ENCODE measurements at places on chromosomes 12 and 14.

GRCh38 chr12:49821373-49822287 lies 6.6 kb downstream of the NCKAP5L start:
- DNase-seq: no peak

DNA sequence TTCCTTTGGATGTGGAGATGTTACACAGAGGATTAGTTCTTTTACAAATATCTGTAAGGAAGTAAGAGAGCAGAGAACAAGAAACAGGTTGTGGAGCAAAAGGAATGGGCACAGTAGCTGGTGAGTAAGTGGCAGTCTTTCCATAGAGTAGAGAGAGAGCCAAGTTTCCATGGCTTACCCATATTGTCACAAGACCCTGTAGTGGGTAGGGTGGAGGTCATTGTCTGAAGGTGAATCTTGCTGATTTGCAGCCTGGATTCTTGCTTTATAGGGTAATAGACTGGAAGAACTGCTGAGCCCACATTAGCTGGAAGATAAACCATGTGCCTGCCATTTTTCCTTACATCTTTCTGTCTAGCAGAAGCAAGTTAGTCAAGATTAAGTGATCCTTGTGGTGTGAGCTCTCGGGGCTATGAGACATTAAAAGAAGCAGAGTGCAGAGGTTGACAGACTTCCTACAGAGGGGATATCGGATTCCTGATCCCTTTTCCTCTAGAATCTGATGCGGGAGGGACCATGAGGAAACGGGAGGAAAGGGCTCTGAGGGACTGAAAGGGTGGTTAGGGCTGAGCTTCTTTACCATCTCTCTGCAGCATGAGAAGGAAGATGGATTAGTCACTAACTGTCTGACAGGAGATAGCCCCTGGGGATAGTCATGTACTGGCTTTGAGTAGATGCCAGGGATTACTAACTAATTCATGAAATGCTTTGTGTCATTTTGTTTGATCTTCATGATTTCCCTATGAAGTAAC lies 44.0 kb upstream of the LRTM2 start:
- no peak for DNase-seq

- no peak for DNase-seq
Observed at GRCh38 chr14:60631842-60632241, 17.4 kb downstream of the SIX1 start.

- no peak for DNase-seq
Observed at GRCh38 chr14:96799489-96800054, 2.4 kb downstream of the VRK1 start.

DNA sequence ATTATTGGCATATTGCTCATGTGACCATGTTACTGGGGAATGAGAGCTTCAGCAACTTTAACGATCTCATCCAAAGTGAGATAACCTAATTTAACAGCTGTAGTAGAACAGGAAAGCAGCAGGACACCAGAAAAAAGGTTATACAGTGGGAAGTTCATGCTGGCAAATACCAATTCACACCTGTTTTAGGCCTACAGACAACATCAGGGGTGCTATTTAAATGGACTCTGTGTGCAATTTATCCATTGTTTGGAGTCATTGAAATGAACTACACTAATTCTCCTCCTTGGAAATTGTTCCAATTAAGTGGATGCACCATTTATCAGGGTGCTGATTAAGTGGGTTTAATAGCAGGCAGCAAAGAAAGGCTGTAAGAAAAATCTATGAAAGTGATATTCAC lies 424.4 kb upstream of the LMO3 start:
- DNase-seq: no peak

- peak; percentile 76 for DNase-seq
Observed at GRCh38 chr12:55707841-55708694, at the start of gene ITGA7. ITGA7 (minus strand) TSS chr12:55707904; CDS start chr12:55707682, 222 bp downstream.

DNA sequence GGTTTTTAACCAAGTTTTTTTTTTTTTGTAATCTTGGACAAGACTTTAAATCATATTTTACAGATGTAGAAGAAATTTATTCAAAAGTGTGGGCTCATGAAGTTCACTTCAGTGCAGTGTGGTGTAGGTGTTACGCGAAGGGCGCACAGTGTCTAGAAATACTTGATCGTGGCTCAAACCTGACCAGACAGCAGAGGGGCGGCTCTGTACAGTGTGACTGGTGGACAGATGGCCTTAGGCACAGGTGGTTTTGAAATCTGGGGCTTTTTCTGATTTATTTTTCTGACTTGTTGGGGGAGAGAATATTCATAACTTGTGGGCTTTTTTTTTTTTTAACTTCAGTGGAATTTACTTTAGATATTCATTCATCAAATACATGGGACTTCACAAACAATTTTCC lies 179.2 kb downstream of the PELI2 start:
- DNase-seq: no peak

GRCh38 chr14:72801836-72802587 lies 91.9 kb downstream of the DPF3 start:
- no peak for DNase-seq

DNA sequence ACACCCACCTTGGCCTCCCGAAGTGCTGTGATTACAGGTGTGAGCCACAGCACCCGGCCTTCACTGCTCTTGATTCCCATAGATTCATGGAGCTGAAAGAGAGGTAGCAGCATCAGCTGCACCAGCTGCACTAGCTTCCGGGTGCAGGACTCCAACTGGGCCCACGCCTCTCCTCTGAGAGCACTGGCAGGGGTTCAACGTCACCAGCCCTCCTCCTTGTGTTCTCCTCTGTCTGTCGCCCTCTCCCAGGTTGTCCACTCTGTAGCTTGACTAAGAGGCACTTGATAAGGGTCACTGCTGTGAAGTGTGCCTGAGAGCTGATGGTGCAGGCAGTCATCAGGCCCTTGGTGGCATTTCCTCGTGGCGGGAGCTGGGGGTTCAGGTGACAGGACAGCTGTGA lies 28.3 kb downstream of the MLXIP start:
- DNase-seq: no peak

DNA sequence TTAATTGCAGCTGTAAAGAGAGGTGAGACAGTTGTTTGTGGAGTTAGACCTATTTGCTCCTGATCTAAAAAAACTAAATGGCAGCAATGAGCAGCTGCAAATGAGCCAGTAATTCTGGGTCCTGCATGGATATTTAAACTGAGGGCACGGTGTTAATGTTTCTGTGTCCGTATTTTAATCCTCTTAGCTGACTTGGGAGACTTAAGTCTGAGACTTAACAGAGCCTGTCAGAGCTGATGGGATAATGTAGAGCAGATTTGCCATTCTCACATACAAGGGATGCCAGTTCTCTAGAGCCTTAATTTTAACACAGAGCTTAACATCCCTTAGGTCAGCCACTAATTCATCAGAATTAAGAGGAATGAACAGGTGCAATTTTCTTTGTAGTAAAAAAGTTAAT lies 178.6 kb upstream of the PDE3A start:
- no peak for DNase-seq

- DNase-seq: no peak
Observed at GRCh38 chr12:10191865-10192264, 13.0 kb downstream of the TMEM52B start.
